ENCODE measurements at places on chromosomes 1 and 21.

GRCh38 chr1:218677026-218677425 is 331.9 kb downstream of the TGFB2 start:
- H3K27me3 ChIP-seq: no peaks in the 10 kb centered on the region
- DNase-seq: no peak
- no peak overlapping the region for H3K4me3 ChIP-seq

DNA sequence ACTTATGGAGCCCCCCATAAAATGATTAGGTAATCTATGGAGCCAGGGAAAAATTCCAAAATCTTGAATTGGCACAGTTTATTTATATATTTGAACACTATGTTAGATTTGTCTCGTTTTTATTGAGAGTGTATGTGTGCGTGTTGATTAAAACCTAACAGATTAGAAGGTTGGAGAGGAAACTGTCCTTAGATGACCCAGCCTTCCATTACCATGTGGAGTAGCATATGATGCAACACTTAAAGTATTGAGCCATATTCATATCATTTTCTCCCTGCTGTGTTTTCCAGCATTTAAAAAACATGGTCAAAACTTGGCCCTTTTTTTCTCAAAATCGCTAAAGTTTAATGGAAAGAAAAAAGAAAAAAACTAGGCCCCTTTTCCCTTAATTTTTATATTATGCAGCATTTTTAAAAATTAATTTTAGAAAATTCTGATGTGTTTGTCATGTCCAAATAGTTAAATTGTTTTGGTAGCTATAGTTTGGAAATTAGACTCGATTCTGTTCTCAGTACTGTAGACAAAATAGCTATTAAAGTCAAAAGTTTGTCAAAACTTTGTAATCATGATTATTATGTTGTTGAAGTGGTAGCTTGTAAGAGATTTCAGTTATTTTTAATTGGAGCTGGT is 2.3 kb downstream of the LRRC8D start:
- DNase-seq: no peak
- H3K4me3 ChIP-seq: no peak overlapping the region
- no peaks in the 10 kb centered on the region for H3K4me1 ChIP-seq
- no peak overlapping the region for H3K27ac ChIP-seq

DNA sequence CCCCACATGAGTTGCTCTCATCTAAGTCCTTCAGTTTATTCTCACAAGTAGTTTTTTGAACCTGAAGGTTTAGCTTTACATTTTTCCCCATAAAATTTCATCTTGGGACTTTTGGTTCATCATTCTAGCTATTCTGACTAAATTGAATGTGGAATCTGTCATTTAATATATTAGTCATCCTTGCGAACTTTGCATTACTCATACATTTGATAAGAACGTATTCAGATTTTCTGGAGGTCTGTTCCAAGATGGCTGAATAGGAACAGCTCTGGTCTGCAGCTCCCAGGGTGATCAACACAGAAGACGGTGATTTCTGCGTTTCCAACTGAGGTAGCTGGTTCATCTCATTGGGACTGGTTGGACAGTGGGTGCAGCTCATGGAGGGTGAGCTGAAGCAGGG is 59.8 kb upstream of the CSF1 start:
- no peaks in the 10 kb centered on the region for H3K36me3 ChIP-seq
- no peaks in the 10 kb centered on the region for H3K27me3 ChIP-seq
- H3K4me3 ChIP-seq: no peak overlapping the region
- H3K4me1 ChIP-seq: no peaks in the 10 kb centered on the region
- H3K27ac ChIP-seq: no peak overlapping the region

GRCh38 chr1:168317309-168317708 is 36.6 kb downstream of the TBX19 start:
- no peaks in the 10 kb centered on the region for H3K36me3 ChIP-seq
- no peak overlapping the region for H3K4me3 ChIP-seq
- H3K27ac ChIP-seq: no peak overlapping the region
- H3K4me1 ChIP-seq: no peaks in the 10 kb centered on the region
- H3K27me3 ChIP-seq: no peaks in the 10 kb centered on the region
- DNase-seq: no peak

GRCh38 chr1:192867180-192867579 is 58.3 kb downstream of the RGS2 start:
- no peak overlapping the region for H3K4me3 ChIP-seq
- H3K4me1 ChIP-seq: no peaks in the 10 kb centered on the region
- H3K36me3 ChIP-seq: no peaks in the 10 kb centered on the region
- no peak overlapping the region for H3K27ac ChIP-seq

GRCh38 chr1:12436817-12437599 is 181.0 kb downstream of the DHRS3 start:
- H3K27ac ChIP-seq: peak overlapping the region; percentile 59
- H3K4me1 ChIP-seq: peaks cover 3% of the 10 kb centered on the region
- no peaks in the 10 kb centered on the region for H3K27me3 ChIP-seq
- H3K36me3 ChIP-seq: no peaks in the 10 kb centered on the region

DNA sequence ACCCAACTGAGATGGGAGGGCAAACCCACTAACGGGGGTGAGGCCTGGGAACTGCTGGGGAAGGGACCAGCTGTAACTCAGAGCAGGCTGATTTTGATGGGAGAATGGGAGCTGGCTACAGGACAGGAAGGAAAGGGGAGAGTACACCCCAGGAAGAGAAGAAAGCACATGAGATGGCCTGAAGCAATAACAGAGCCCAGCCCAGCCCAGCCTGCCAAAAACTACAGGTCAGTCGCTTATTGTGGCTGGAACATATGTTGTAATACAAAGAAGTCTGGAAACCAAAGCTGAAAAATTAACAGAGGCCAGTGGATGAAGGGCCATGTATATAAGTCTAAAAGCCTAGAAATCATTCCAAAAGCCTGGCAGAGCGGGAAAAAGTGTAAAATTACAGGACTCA is 1.6 kb downstream of the ITLN2 start:
- no peaks in the 10 kb centered on the region for H3K4me1 ChIP-seq
- no peaks in the 10 kb centered on the region for H3K36me3 ChIP-seq
- H3K27ac ChIP-seq: no peak overlapping the region
- DNase-seq: no peak
- H3K27me3 ChIP-seq: no peaks in the 10 kb centered on the region

DNA sequence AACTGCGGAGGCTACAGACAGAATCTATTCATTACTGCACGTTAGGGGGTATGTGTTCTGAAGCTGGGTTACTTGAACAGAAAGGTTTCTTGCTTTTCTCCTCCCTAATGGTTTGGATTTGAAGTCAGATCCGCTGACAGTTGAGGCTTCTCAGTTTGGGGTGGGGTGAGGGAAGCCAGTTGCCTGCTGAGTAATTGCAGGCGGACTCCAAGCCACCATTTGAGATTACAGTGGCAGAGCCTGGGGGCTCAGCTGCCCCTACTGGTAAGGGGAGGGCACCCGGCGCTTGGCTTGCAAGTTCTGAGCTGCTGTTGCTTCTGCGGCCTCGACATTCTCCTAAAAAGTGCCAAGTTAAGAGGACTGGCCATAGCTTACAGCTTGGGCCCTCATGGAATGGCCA is 2.0 kb downstream of the GRHL3 start:
- no peaks in the 10 kb centered on the region for H3K36me3 ChIP-seq
- H3K27me3 ChIP-seq: no peaks in the 10 kb centered on the region
- peaks cover 24% of the 10 kb centered on the region for H3K4me1 ChIP-seq
- H3K27ac ChIP-seq: no peak overlapping the region
- no peak overlapping the region for H3K4me3 ChIP-seq
- DNase-seq: no peak

DNA sequence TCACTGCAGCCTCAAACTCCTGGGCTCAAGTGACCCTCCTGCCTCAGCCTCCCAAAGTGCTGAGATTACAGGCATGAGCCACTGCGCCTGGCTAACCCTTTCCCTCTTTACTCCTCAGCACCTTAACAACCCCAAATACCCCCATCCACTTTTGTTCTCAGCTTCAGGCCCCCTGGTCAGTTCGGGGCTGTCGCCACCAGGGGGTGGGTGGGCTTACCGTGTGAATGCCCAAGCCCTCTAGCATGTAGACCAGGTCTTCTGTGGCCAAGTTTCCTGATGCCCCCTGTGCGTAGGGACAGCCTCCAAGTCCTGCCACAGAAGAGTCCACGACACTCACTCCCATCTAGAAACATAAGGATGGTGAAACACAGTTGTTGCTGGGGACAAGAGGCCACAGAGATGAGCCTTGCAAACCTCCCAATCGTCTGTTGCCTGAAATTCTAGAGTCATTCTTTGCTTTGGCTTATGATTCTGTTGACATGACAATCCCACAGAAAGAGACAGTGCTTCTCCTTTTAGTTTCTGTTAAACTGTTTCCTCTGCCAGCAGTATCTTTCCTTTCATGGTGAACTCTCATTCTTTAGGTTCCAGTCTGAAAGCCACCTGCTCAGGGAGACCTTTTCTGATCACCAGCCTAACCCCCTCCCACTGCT is 3.8 kb upstream of the GALE start:
- H3K4me1 ChIP-seq: peaks cover 15% of the 10 kb centered on the region
- no peak overlapping the region for H3K4me3 ChIP-seq
- H3K27me3 ChIP-seq: no peaks in the 10 kb centered on the region
- no peak overlapping the region for H3K27ac ChIP-seq
- H3K36me3 ChIP-seq: peaks cover 6% of the 10 kb centered on the region

- H3K27me3 ChIP-seq: no peaks in the 10 kb centered on the region
- H3K36me3 ChIP-seq: no peaks in the 10 kb centered on the region
- no peaks in the 10 kb centered on the region for H3K4me1 ChIP-seq
- no peak for DNase-seq
These were observed 51.1 kb downstream of the ATF6 start for GRCh38 chr1:161817176-161817730.

DNA sequence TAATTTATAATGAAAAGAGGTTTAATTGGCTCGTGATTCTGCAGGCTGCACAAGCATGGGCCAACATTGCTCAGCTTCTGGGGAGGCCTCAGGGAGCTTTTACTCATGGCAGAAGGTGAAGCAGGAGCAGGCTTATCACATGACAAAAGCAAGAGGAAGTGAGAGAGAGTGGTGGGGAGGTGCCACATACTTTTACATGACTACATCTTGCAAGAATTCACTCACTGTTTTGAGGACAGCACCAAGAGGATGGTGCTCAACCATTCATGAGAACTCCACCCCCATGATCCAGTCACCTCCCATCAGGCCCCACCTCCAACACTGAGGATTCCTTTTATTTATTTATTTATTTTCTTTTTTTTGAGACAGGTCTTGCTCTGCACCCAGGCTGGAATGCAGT is 5.5 kb upstream of the PLEKHM2 start:
- H3K27me3 ChIP-seq: no peaks in the 10 kb centered on the region
- H3K4me3 ChIP-seq: no peak overlapping the region
- no peaks in the 10 kb centered on the region for H3K36me3 ChIP-seq

- H3K27me3 ChIP-seq: no peaks in the 10 kb centered on the region
- H3K27ac ChIP-seq: peak overlapping the region; percentile 65
- DNase-seq: peak; percentile 77
- no peaks in the 10 kb centered on the region for H3K36me3 ChIP-seq
- peaks cover 6% of the 10 kb centered on the region for H3K4me1 ChIP-seq
- no peak overlapping the region for H3K4me3 ChIP-seq
These were observed 31.2 kb downstream of the SDC3 start for GRCh38 chr1:30877205-30877912.

DNA sequence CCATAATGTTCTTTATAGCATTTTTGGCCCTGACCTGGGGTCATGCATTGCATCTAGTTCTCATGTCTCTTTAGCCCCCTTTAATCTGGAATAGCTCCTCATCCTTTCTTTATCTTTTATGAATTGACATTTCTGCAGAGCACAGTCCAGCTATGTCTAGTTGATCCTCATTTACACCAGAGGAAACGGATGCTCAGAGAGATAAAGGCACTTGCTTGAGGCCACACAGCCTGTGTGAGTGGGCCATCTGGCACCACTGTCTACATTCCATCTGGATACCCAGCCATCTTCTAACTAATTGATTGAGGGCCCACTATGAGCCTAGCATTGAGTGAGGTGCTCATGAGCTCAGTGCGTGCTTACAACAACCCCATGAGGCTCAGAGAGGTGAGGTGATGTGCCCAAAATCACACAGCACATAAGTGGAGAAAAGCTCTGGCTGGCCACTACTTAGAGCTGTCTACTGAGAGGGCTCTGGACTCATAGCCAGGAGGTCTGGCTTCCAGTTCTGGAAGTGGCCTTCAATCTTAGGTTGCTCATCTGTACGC is 3.5 kb downstream of the HPCA start:
- no peak overlapping the region for H3K4me3 ChIP-seq
- no peak overlapping the region for H3K27ac ChIP-seq
- H3K27me3 ChIP-seq: peaks cover 16% of the 10 kb centered on the region
- no peaks in the 10 kb centered on the region for H3K36me3 ChIP-seq
- peaks cover 13% of the 10 kb centered on the region for H3K4me1 ChIP-seq

GRCh38 chr1:101435831-101436511 is 199.2 kb downstream of the S1PR1 start:
- no peak overlapping the region for H3K27ac ChIP-seq

DNA sequence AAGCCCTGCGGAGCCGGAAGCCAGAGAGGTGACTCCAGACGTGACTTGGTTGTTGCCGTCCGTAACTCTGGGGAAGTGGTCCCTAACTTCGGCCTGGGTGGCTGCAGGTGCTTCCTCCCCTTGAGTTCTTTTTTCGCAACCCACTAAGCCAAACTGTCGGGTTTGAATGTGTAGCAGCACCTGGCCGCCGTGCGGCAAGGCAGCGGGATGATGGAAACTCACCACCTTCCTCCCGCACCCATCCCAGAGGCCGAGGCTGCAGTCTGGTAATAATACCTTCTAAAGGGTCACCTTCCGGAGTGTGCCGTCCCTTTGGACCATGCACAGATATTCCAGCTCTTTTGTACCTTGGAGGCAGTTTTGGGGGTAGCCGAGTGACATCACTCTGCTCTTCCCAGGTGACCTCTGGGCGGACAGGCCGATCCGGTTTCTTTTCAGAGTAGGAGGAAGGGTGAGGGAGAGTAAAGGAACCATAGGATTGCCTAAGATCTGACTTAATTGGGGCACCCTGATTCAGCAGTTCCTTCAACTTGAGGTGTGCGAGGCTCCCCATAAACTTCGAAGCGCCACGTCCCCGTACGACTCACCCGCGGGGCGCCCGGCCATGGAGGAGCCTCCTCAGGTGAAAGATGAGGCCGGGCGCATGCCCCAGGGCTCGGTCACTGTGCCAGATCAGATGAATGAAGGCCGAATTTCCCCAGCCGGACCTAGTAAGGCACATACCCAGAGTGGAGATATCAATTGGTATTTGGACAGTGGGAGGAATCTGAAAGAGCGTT is 1.0 kb downstream of the KCNK1 start:
- H3K4me1 ChIP-seq: no peaks in the 10 kb centered on the region
- no peaks in the 10 kb centered on the region for H3K27me3 ChIP-seq
- peak overlapping the region; percentile 70 for H3K4me3 ChIP-seq
- no peaks in the 10 kb centered on the region for H3K36me3 ChIP-seq
- H3K27ac ChIP-seq: no peak overlapping the region

GRCh38 chr1:152444045-152444444 is 30.0 kb upstream of the CRNN start:
- no peak overlapping the region for H3K27ac ChIP-seq
- DNase-seq: no peak
- no peaks in the 10 kb centered on the region for H3K36me3 ChIP-seq
- H3K27me3 ChIP-seq: no peaks in the 10 kb centered on the region
- no peaks in the 10 kb centered on the region for H3K4me1 ChIP-seq

DNA sequence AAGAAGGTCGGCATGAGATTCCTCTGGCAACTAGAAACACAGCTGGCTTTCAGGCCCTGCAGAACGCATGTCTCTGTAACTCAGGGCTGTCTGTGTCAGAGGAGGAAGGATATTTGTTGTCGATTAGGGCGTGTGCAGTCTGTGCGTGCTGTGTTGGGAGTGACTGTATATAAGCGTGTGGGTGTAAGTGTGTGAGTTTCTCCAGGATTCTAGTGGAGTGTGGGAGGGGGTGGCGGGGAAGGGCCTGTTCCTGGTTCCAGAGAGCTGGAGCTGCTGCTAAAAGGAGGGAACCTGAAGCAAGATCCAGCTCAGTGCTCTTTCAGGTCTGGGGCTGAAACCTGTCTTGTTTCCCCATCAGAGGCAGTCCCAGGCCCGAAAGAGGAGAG is 74.3 kb downstream of the SLC16A1 start:
- H3K27ac ChIP-seq: no peak overlapping the region
- no peaks in the 10 kb centered on the region for H3K4me1 ChIP-seq
- H3K27me3 ChIP-seq: no peaks in the 10 kb centered on the region
- H3K4me3 ChIP-seq: no peak overlapping the region

Data from Peyer's patch (tissue), 4 donors.